ENCODE measurements at places on chromosomes 7 and 10.
A peak's percentile ranks its signal among the peaks of the same experiment; 100 is the strongest.

DNA sequence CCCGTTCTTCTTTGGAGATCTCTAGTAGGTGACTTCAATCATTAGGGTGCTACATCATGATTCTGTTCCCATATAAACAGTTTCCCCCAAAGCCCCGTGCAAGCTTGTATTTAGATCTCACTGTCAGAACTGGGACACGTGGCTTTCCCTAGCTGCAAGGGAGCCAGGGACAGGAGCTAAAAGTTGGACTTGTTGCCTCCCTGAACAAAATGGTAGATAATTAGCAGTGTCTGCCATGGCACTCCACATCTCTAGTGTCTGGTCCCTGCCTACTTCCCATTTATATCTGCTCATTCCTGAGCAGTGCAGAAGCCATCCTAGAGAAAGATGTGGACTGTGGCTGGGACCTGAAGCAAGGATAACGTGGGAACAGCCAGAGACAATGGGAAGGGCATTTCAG lies 76.6 kb upstream of the FGFR2 start:
- no peak for DNase-seq

GRCh38 chr10:76177936-76178335 lies 746.5 kb downstream of the LRMDA start:
- no peak for DNase-seq

GRCh38 chr10:7162331-7162730 lies 248.5 kb downstream of the SFMBT2 start:
- DNase-seq, result no peak

- no peak for DNase-seq
These were observed 68.0 kb downstream of the VOPP1 start for GRCh38 chr7:55504093-55504859.

- no peak for DNase-seq
These were observed 109.1 kb upstream of the GDF10 start for GRCh38 chr10:47190802-47191450.

DNA sequence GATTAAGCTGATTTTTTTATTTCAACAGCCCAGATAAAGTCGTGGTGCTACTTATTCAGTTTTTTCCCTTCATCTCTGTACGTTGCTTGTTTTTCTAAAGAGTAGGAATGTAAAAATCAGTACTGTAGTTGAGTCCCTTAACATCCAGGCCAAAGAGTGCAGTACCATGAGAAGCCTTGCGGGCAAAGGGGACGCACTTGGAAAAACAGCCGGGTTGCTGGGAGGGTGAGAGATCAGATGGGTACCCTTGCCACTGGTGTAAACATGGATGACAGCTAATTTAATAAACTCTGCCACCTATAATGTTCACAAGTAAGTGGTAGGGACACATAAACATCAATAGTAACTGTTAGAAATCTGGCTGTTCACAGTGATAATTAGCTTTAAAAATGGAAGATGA lies 175.9 kb downstream of the POU6F2 start:
- DNase-seq, result no peak

GRCh38 chr7:147062897-147063296 lies 946.3 kb downstream of the CNTNAP2 start:
- no peak for DNase-seq

DNA sequence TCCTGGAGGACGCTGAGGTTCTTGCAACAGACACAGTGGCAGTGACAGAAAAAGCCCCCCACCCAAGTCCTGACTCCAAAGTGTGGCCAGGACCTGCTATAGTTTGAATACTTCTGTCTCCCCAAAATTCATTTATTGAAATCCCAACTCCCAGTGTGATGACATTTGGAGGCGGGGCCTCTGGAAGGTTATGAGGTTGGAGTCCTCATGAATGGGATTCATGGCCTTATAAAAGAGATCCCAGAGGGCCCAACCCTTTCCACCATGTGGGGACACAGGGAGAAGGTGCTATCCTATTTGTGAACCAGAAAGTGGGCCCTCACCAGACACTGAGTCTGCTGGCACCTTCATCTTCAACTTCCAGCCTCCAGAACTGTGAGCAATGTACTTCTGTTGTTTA lies 18.3 kb downstream of the ANXA11 start:
- no peak for DNase-seq

DNA sequence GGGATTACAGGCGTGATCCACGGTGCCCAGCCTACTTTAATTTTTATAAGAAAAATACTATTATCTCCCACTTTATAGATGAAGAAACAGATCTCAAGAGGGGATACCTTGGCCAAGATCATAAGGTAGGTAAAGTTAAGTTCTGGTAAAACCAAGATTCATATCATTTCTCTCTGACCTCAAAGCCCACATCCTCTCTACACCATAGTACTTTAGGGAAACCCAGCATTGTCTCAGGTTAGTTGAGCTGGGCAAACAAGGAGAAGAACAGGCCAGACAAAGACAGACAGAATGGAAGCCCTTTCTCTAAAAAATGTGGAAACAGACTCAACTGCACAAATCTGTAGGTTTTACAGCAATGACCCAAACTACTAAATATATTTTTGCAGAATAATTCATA lies 197.7 kb upstream of the FRMD4A start:
- DNase-seq, result no peak

DNA sequence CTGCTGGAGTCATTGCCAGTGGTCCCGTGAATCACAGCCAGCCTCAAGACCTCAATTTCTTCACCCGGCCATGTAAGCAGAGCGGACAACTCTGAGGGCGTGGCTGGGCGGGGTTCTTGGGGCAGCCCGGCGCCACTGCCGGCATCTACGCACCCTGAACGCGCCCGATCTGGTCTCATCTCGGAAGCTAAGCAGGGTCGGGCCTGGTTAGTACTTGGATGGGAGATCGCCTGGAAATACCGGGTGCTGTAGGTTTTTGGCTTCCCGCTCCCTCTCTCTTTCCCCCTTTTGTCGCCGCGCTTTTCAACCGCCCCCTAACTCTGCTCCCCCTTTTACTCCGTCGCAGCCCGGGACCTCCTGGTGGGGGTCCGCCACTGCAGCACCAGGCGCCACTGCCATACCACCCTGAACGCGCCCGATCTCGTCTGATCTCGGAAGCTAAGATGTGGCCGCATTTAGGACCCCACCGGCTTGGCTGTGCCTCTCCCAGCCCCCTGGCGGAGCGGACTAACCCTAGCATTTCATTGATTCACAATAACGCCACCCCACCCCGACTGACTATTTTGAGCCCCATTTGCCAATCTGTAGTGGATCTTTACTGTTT lies 25.3 kb downstream of the GARIN1A start:
- DNase-seq, result no peak

DNA sequence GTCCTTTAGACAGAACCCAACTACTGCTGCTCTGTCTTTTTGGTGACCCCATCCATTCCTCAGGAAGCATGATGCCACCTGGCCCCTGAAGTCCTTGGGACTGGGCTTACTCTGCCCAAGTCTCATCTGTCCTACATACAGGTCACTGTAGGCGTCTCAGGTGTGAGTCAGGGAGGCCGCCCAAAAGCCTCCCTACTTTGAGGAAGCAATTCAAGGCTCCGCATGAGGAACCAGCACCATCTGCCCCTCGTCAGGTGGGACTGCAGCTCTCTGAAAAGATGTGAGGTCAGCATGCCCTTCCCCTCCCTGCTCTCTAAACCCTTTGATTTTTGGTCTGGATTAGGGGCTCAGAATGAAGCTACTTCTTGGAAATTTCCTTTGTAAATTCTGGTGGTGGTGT lies 354.8 kb downstream of the CXCL12 start:
- peak; percentile 57 for DNase-seq

DNA sequence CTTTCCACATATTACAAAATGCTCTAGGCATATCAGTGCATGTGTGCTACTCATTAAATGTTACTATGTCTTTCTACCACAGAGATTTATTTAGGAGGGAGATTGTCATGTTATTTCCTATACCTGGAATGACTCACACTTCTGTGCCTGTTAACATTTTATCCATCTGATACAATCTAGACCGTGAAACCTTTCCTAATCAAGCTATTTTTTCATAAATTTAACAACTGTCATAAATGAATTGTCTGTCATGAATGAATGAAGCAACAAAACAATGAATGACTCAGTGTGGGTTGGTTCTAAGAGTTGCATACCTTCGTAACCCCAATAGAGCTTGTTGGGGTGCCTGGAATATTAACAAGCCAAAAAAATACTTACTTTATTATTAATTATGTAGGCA lies 554.3 kb downstream of the GRM8 start:
- DNase-seq, result no peak

DNA sequence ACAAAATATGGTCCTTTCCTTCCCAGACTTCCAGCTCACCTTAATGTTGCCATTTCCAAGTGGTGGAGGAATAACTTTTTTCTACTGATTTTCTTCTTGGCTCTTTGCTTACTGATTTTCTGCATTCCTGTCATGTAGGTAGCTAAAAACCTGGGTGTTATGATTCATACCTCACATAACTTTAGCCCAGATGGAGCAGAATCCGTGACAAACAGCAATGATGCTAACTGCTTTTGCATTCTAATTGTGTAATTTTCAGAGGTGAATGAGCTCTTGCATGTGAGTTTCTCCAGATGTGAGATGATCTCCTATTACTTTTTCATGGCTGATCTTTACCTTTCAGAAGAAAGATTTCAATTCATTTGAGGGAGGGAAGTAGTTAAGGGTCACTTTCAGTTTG lies 43.4 kb downstream of the WDR11 start:
- DNase-seq, result no peak

DNA sequence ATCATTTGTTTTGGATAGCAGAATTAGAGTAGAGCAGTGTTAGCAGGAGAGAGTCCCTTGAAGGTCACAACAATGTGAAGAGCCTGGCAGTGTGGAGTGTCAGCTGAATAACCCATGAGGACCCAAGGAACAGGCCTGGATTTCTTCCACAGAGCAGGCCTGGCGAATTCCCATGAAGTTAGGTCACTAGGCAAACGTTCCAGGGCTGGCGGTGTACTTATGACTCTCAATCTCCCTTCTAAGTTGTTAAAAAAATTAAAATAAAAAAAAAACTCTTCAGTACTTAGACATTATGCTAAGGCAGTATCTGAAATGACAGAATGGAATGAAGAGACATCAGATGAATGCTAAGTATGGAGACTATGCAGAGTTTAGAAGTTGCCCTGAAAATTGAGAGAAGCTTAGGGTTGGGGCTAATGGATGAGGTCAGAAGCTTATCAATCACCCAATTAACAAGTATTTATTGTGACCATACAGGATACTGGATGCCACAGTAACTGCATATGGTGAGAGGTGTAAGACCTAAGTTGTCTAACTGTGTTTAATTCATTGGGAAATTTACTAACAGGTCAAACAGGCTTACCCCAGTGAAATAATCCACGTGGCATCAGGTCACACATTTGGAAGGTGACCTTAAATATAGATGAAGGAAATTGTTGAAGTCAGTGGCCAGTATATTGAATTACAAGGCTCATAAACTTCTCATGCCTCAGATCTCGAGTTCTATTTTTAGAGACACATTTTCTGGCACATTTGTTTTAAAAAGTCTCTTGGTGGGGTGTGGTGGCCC lies 126.2 kb upstream of the NRP1 start:
- no peak for DNase-seq

GRCh38 chr7:82018226-82018625 lies 248.4 kb upstream of the HGF start:
- DNase-seq, result no peak

GRCh38 chr7:46811529-46811928 lies 770.4 kb downstream of the TNS3 start:
- DNase-seq, result no peak

- DNase-seq, result no peak
These were observed 14.7 kb downstream of the FKBP6 start for GRCh38 chr7:73342645-73343044.

- no peak for DNase-seq
These were observed 109.3 kb downstream of the CPEB3 start for GRCh38 chr10:92181575-92181974.

DNA sequence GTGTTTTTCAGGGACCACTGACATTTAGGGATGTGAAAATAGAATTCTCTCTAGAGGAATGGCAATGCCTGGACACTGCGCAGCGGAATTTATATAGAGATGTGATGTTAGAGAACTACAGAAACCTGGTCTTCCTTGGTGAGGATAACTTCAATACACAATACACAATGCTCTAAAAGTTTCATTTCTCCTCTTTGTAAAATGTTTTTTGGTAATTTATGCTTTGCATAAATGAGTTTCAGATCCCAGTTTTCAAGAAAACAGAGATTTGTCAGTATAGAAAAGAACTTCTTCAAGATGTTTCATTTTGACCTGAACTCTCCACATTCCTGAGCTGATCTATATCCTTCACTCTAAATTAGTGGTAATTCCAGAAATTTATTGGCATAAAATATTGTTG lies 14.2 kb downstream of the ZNF92 start:
- DNase-seq, result no peak

DNA sequence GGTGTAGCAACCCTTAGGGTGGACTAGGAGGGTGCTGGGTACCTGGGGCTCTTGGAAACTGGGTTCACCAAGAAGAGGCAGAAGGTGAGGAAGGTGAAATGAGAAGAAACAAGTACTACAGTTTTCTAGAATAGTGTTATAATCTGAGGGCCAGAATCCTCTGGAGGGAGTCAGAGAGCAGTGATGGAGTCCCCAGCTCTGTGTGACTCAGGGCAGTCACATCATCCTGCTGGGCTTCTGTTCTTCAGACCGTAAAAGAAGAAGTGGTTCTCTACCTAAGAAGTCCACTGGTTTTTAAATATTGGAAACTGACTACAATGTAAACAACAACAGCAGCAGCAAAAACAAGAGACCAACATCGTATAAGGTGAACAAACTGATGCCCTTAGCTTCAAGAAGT lies 197.3 kb downstream of the PRPF18 start:
- no peak for DNase-seq

GRCh38 chr7:157690833-157691585 lies 354.2 kb downstream of the DNAJB6 start:
- no peak for DNase-seq
